Bronchial smooth muscle cell (primary cell): ENCODE measurements at places on chromosomes 16 and 17. TPM values are rescaled to one million over a fixed set of nuclear protein-coding genes. Genes with fewer than 3 reads are reported as not detected.

The CCL22 gene
- not detected in 2 replicates for total RNA-seq

The TLCD2 gene
- total RNA-seq = 5.2 and 8.7 TPM in 2 replicates

The CPPED1 gene
- 3.3 and 4.3 TPM in 2 replicates for total RNA-seq

The CDYL2 gene
- 1.0 and 2.0 TPM in 2 replicates for total RNA-seq
